ENCODE measurements at places on chromosomes 12 and 14. TPM values are rescaled to one million over a fixed set of nuclear protein-coding genes. Genes with fewer than 3 reads are reported as not detected.

Gene KRT4
- not detected for total RNA-seq

Gene IAPP
- not detected for total RNA-seq

- H3K27ac ChIP-seq: no peak overlapping the region
- DNase-seq: no peak
- H3K27me3 ChIP-seq: peaks cover 50% of the 10 kb centered on the region
- peaks cover 2% of the 10 kb centered on the region for H3K4me1 ChIP-seq
These were observed 20.0 kb upstream of the FICD start for GRCh38 chr12:108495054-108495453.

GRCh38 chr12:122111089-122111641 lies 32.6 kb downstream of the MLXIP start:
- H3K27me3 ChIP-seq: no peaks in the 10 kb centered on the region
- peak overlapping the region; percentile 66 for H3K27ac ChIP-seq
- H3K36me3 ChIP-seq: no peaks in the 10 kb centered on the region
- peaks cover 54% of the 10 kb centered on the region for H3K4me1 ChIP-seq
- H3K4me3 ChIP-seq: peak overlapping the region; percentile 22

DNA sequence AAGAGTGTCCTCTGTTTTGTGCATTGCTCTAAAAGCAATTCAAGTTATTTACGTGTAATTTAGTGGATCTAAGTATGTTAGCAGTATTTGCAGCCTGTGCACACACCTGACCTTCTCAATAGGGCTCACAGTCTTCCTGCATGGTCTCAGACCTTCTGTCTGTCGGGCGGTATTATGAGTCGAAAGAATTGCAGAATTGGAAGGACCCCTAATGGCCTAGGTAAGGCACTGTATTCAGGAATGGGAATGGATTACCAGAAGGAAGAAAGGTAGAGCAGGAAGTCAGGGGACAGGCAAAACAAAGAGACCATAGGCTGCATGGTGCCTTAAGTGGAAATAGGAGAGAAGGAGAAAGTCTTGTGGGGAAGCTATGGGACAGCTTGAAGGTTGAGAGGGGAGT lies 341.6 kb downstream of the VRK1 start:
- no peak overlapping the region for H3K27ac ChIP-seq
- no peak overlapping the region for H3K4me3 ChIP-seq
- no peaks in the 10 kb centered on the region for H3K36me3 ChIP-seq
- DNase-seq: no peak
- H3K4me1 ChIP-seq: no peaks in the 10 kb centered on the region
